ENCODE measurements at places on chromosomes 11 and 22. TPM values are rescaled to one million over a fixed set of nuclear protein-coding genes. Genes with fewer than 3 reads are reported as not detected.

Gene CENPM
- polyA plus RNA-seq: 10.9 TPM

Gene MEI1
- 2.6 TPM for polyA plus RNA-seq

Gene GPHA2
- polyA plus RNA-seq: 2.4 TPM

Gene CARS1
- polyA plus RNA-seq: 24.2 TPM

Gene MS4A1
- 0.50 TPM for polyA plus RNA-seq

Gene FADD
- polyA plus RNA-seq: 14.8 TPM

Gene FLRT1
- polyA plus RNA-seq: 3.2 TPM

Gene NLRP6
- 0.67 TPM for polyA plus RNA-seq

Gene KIF18A
- 12.7 TPM for polyA plus RNA-seq

Gene SLC29A2
- 24.8 TPM for polyA plus RNA-seq

Gene RAPSN
- 0.11 TPM for polyA plus RNA-seq

Gene HMOX1
- 49.6 TPM for polyA plus RNA-seq

Gene RAB38
- 22.2 TPM for polyA plus RNA-seq

Gene LRRC4C
- 12.7 TPM for polyA plus RNA-seq

Gene NPAT
- polyA plus RNA-seq: 15.2 TPM

Gene ARVCF
- polyA plus RNA-seq: 30.7 TPM

Gene NFAM1
- 1.1 TPM for polyA plus RNA-seq

Gene B4GALNT4
- polyA plus RNA-seq: 72.8 TPM
